Ovary (tissue), 10 donors: ENCODE measurements at places on chromosomes 7 and 10. TPM values are rescaled to one million over a fixed set of nuclear protein-coding genes. Genes with fewer than 3 reads are reported as not detected.

DNA sequence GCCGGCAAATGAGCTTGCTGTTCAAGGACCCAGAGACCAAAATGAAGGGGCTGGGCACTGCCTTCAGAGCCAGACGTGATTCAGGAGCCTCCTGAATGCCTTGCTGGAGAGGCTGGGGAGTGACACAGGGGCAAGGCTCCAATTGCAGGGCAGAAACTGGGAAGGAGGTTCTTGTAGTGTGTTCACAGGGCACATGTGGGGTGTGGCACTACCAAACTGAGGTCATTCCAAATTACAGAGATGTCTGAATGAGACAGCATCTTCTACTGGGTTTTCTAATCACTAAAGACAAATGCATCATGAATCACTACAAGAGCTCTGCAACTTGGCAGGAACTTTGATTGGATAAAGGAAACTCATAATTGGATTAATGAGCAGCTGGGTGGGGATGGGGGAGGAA lies 17.8 kb downstream of the CRTAC1 start:
- no peak for DNase-seq

- DNase-seq: peak; percentile 92
These were observed 6.2 kb downstream of the C10orf105 start for GRCh38 chr10:71713135-71714030.

DNA sequence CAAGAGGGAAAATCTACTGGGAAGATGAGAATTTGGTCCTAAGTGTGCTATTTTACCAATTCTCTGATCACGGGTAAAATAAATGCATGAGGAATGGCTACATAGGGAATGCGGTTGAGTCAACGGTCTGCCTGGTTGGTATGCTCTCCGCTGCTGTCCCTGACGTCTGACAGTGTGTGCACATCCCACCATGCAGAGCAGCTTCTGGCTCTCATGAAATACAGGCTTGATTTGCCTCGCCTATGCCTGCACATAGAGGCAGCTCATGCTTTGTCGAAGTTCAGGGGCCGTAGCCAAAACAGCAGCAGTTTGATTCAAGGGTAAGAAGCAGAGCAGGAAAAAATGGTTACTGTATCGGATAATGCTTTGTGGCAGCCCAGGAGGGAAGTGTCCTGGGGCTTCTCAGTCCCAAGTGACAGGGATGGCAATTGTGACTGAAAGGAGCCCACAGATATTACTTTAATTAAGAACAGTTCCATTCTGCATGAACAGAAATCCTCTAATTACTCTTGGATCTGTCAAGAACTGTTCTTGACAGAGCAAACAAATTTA lies 268.4 kb upstream of the SLC26A5 start:
- DNase-seq: no peak

DNA sequence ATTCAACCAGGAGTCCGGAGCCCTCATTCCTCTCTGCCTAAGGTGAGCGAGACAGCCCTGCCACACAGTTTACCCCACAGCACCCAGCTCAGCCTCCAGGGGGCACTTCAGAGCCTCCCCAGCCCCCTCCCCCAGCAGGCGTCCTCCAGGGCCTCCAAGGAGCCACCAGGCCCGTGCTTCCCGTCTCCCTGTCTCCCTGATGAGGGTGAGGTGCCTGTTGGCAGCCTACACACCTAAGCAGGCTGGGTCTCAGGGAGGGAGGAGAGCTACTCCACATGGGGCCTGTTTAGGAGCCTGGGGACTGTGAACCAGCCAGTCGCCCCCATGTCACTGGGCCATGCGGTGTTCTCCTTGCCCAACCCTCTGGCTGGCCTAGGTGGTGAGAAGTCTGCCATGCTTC lies 28.9 kb upstream of the TRIM8 start:
- DNase-seq: no peak

DNA sequence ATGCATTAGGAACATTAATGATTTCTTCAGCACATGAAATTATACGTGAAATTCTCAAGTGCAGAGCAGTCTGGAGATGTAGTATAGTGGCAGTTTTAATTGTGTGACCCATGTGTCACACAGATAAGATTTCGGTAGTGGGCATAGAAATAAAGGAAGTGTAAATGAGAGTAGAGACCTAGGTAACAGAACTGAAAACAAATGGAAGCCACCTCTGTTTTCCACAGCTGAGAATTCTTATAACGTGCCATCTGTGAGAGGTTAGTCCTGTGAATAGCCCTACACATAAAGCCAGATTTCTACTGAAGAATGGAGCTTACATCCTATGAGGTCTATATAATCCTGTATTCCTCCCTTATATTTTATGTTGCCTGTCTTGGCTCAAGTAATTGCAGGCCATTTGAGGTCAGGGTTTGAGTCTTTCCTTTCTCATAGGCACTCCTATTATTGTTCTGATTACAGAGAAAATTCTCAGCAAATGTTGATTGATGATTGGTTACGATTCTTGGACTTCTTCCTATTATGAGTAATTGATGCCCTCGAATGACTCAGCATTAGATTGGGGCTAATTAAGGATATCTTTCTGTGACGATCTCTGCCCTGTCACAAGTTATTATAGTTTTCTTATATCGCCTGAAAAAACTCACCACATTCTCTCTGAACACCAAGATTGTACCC lies 258.2 kb downstream of the KIF20B start:
- DNase-seq: no peak

DNA sequence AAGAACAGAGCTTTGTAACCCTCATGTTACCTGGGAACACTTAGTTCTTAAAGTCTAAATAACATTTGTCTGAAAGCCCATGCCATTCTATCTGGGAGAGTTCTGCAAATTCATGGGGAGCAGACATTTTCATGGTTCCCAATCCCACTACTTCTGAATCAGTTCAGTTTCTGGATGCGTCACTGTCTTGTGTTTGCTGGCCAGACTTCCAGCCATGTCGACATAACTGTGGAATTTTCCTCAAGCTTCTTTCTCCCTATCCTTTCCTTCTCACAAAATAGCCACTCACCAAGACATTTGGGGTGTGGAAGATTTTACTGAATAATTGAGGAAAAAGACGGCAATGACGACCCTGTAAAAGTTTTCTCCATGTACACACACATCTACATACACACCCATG lies 272.5 kb downstream of the NEBL start:
- DNase-seq: peak; percentile 16

GRCh38 chr10:34169131-34169530 lies 646.0 kb downstream of the PARD3 start:
- DNase-seq: no peak

DNA sequence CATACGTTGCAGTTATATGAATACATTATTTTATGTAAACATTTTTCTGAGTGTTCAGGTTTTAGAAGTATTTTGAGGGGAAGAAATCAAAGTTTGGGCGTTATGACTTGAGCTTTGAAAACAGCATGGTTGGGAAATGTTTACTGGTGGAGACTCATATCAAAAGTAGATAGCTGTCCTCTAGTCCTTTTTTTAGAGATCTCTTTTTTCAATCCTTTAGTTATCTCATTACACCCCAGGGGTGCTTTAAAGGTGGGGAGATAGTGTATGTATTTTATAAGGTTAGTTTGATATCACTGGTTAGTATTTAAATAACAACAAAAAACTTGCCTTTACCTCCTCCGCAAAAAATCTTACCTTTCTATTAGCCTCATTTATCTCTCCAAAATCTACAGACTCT lies 2.3 kb downstream of the DMTF1 start:
- no peak for DNase-seq

GRCh38 chr10:8738987-8739386 lies 684.5 kb downstream of the GATA3 start:
- DNase-seq: no peak

- no peak for DNase-seq
These were observed 45.2 kb downstream of the GNAT3 start for GRCh38 chr7:80466636-80467035.

DNA sequence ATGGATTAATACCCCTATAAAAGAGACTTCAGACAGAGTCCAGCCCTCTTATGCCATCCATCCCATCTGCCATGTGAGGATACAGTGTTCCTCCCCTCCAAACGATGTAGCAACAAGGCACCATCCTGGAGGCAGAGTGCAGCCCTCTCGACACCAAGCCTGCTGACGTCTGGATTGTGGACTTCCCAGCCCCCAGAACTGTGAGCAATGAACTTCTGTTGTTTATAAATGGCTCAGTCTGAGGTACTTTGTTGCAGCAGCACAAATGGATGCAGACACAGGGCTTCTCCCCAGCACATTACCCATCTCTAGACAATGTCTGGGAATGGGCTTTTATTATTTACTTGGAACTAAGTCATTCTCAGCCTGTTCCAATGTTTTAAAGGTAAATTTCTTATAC lies 195.6 kb downstream of the WDR37 start:
- DNase-seq: no peak

DNA sequence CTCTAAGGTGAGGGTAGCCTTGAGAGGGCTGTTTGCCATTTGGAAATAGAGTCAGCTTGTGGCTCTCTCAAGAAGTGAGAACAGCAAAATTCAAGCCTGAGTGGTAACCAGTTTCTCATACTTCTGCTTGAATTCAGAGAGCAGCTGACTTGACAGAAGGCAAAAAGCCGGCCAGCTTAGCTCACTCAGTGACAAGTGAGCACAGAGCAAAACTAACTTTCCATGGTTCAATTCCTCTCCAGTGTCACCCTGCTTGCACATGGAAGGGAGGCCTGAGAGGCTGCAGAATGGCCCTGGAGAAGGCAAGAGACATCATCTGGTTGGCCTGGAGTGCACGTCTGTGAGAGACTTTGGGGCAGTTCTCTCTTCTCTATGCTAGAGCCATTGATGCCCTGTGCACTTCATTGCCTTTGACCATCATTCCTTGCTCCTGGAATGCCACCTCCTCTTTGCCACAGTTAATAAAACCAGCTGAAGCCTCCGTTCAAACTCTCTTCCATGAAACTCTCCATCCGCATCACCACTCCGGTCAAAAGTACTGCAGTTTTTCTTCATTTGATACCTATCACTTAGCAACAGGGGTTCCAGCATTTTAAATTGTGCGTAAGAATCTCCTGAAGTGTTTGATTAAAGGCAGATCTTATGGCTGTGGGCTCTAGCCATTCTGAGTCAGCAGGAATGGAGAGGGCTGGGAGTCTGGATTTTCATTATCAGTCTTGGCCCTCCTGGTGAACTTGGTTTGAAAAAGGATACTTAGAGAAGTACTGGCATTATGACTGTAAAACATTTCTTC lies 69.8 kb upstream of the PIK3CG start:
- DNase-seq: no peak

DNA sequence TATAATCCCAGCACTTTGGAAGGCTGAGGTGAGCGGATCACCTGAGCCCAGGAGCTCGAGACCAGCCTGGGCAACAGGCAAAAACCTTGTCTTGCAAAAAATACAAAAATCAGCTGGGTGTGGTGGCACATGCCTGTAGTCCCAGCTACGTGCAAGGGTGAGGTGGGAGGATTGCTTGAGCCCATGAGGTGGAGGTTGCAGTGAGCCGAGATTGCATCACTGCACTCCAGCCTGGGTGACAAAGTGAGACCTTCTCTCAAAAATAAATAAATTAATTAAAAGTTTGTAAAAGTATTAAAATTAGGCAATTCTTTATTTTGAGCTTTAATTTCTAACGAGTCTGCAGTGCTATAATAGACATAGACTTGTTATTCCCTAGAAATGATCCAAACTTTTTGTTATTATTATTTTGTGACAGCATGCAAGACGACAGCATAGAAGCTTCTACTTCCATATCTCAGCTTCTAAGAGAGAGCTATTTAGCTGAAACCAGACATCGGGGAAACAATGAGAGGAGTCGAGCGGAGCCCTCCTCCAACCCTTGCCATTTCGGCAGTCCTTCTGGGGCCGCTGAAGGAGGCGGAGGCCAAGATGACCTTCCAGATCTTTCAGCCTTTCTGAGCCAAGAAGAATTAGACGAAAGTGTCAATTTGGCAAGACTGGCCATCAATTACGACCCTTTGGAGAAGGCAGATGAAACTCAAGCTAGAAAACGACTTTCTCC lies 11.9 kb downstream of the MYPN start:
- DNase-seq: no peak

DNA sequence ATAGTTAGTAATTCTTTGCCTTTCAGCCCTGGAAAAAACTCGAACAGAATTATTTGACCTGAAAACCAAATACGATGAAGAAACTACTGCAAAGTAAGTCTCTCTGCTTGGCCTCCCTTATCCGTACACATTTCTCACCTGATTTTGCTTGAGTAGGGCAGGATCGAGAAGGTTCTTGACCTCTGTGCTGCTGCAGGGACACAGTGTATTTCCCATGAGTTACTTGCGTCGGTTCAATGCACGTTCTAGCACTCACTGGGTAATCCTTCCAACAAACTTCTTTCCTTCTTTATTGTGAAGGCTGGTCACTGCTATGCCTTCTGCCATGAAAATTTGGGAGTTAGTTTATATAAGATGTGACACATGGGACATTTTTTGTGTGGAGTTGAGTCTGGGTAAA lies 171.5 kb upstream of the SH2B2 start:
- no peak for DNase-seq

DNA sequence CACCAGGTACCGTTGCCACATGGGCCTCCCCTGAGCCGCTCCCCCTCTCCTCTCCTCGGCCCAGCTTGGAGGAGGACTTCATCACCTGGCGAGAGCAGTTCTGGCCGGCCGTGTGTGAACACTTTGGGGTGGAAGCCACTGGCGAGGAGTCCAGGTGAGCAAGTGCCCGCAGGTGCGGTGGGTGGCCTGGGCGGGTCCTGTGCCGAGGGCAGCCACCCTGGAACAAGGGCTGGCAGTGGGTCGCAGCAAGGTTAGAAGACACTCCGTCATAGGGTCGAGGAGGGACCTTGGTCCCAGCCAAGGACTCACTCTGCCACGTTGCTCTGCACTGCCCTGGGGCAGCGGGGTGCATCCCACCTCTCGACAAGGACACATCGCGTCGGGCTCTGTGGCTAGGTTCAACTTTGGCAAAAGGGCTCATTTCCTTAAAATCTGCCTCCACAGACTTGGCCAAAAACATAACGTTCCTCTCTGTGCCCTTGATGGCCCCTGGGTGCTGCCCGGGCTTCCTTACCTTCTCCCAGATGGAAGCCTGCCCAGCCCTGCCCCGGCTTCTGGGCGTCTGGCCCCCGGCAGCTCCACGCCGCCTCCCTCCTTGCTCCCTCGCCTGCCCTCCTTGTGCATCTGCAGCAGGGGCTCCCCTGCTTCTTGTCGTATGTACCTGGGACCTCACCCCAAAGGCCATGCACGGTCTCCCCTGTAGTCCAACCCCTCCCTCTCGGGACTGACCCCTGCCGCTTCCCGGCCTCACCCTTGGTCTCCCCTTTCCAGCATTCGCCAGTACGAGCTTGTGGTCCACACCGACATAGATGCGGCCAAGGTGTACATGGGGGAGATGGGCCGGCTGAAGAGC lies 12.7 kb downstream of the TMEM120A start:
- DNase-seq: no peak

DNA sequence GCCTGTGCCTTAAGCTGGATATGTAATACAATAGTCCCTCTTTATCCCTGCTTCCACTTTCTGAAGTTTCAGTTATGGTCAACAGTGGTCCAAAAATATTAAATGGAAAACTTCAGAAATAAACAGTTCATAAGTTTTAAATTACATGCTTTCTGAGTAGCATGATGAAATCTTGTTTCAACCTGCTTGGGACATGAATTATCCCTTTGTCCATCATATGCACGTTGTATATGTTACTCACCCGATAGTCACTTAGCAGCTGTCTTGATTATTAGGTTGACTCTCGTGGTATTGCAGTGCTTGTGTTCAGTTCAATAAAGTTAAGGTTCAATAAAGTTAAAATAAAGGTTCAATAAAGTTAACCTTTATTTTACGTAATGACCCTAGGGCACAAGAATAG lies 25.5 kb downstream of the C1GALT1 start:
- DNase-seq: no peak

Gene KLF14
- not detected for polyA plus RNA-seq

Gene KIN
- 8.2 TPM for polyA plus RNA-seq

Gene DYNC1I1
- polyA plus RNA-seq: 4.2 TPM

Gene KLLN
- 0.22 TPM for polyA plus RNA-seq

Gene CLCN1
- not detected for polyA plus RNA-seq

Gene MMD2
- not detected for polyA plus RNA-seq

Gene NEUROG3
- not detected for polyA plus RNA-seq

Gene ANKRD61
- polyA plus RNA-seq: 0.15 TPM

Gene MDH2
- 84.5 TPM for polyA plus RNA-seq

Gene SPDYE5
- polyA plus RNA-seq: not detected

Gene PCLO
- polyA plus RNA-seq: 2.6 TPM
